Stimulated activated CD4-positive, alpha-beta T cell treated with anti-CD3 and anti-CD28 coated beads, Interleukin-4, amount 100 ng/mL, for 24 hours (primary cell): ENCODE measurements at places on chromosomes 2 and 18.

DNA sequence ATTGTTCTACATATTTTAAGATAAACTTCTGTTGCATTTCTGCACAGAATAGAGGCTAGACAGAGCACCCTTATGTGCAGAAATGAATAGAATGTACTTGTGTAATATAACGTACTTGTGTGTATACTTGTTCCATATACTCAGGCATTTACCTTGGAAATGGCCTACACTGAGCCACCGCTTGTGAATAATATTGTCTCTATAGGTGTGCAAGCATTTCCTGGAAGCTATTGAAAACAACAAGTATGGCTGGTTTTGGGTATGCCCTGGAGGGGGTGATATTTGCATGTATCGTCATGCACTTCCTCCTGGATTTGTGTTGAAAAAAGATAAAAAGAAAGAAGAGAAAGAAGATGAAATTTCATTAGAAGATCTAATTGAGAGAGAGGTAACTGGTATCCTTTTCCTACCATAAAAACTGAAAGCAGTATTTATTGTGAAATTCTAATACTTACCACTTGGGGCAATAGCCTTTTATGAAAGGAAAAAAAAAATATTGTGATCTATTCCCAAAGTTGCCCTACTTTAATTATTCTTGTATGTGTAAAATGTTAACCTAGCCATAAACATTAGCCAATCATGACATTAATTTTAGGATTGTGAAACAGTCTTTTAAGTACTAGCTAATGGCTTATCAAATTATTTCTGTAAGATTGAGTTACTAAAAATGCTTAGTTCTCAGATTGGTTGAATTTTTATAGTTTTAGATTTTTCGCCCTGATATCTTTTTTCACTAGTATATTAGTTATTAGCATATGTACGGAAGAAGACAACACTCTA, 18.0 kb downstream of the ZC3H15 start:
- no peak for DNase-seq

- DNase-seq, result no peak
Observed at GRCh38 chr2:8193146-8193545, 488.7 kb upstream of the ID2 start.

DNA sequence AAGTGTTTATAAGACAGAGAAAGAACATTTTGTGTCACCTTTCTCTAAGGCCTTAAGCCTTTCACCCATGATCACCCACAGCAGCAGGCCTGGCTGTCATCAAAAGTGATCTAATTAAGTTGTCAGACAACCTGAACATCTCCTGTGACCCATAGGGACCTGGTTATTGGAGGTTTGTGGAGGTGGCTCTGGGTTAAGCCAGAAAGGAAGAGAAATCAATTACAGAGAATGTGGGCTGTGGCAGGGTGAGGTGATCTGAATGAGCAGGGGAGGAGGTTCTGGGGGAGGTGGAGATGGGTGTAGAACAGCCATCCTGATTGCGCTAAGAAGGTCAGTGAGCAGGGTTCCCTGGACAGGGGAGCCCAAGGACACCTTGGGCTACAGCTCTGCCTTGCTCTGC, 170.8 kb downstream of the FSHR start:
- DNase-seq, result no peak

- DNase-seq, result no peak
Observed at GRCh38 chr2:60316381-60317033, 236.9 kb downstream of the BCL11A start.

DNA sequence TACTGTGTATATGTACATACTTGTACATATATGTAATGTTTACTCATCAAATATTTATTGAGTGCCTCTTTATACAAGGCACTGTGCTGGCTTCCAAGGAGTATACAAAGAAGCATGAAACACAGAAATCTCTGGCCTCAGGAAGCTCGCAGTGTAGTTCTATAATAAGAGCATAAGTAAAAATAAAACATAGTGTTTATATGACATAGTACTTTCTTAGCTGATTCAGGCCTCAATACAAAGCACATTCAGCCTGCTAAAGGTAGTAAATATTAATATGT, 13.9 kb downstream of the STAMBP start:
- DNase-seq, result no peak

- no peak for DNase-seq
Observed at GRCh38 chr2:54723996-54724559, 616 bp downstream of the EML6 start.

GRCh38 chr2:23380562-23381065, 4.4 kb upstream of the KLHL29 start:
- DNase-seq, result peak; percentile 51

- DNase-seq, result no peak
Observed at GRCh38 chr2:219350710-219351221, 18.2 kb upstream of the RESP18 start.

DNA sequence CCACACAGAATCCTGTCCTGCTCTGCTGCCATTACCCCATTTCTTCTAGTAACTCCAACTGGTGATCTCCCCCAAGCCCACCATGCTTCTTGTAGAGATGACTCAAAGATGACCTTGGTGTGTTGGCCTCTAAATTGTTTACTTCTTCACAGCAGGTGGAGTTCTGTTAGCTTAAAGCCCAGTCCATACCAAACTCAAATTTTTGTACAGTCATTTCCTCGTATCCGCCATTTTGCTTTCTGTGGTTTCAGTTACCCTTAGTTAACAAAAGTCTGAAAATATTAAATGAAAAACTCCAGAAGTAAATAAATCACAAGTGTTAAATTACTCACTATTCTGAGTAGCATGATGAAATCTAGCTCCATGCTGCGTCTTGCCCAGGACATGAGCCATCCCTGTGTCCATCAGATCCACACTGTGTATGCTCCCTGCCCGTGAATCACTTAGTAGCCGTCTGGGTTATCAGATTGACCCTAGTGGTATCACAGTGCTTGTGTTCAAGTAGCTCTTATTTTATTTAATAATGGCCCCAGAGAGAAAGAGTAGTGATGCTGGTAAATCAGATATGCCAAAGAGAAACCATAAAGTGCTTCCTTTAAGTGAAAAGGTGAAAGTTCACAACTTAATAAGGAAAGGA, 133.3 kb upstream of the NOL4 start:
- DNase-seq, result no peak

DNA sequence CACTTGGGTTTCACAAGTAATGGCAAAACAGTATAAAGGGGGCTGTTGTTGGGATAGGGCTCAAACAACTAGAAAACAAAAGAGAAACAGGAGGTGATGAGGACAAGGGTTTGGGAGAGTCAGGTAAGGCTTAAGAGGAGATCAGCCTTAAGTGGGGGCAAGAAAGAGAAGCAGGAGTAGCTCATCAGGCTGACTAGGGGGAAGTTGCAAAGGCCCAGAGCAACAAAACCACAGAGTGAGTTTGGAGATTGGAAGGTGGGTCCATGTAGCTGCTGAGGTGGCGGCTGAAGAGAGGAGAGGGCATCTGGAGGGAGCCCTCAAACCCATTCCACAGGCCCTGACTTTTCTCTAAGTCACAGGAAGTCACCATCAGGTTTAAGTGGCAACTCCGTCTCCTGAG, 126.0 kb downstream of the MREG start:
- no peak for DNase-seq

GRCh38 chr2:230224458-230224857, 1.1 kb upstream of the SP140 start:
- DNase-seq, result no peak

- no peak for DNase-seq
Observed at GRCh38 chr2:198351647-198352046, 547.3 kb downstream of the PLCL1 start.

- DNase-seq, result no peak
Observed at GRCh38 chr2:192011196-192011595, 164.3 kb upstream of the CAVIN2 start.

GRCh38 chr2:204730603-204731002, 185.3 kb downstream of the PARD3B start:
- no peak for DNase-seq

DNA sequence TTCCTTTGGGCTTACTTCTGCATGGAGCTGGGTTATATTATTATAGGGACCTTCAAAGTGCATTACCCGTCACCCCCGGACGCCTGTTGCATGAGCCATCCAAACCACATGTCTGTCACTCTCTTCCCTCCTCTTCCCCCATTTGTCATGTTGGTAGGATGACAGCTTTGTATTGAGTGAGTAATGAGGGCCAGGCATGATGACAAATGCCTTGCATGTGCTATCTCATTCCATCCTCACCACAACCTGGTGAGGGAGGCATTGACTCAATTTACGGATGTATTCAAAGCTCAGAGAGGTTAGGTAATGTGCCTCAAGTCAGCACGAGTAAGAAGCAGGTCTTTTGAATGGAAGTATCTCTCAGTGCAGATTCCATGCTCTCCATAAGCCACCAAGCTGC, 510.5 kb upstream of the TNP1 start:
- DNase-seq, result no peak

GRCh38 chr2:10331702-10332401, 29.1 kb downstream of the HPCAL1 start:
- peak; percentile 68 for DNase-seq

GRCh38 chr2:30208453-30208852, 22.9 kb upstream of the LBH start:
- peak; percentile 46 for DNase-seq

- DNase-seq, result no peak
Observed at GRCh38 chr2:156580501-156580900, 144.3 kb downstream of the GPD2 start.

DNA sequence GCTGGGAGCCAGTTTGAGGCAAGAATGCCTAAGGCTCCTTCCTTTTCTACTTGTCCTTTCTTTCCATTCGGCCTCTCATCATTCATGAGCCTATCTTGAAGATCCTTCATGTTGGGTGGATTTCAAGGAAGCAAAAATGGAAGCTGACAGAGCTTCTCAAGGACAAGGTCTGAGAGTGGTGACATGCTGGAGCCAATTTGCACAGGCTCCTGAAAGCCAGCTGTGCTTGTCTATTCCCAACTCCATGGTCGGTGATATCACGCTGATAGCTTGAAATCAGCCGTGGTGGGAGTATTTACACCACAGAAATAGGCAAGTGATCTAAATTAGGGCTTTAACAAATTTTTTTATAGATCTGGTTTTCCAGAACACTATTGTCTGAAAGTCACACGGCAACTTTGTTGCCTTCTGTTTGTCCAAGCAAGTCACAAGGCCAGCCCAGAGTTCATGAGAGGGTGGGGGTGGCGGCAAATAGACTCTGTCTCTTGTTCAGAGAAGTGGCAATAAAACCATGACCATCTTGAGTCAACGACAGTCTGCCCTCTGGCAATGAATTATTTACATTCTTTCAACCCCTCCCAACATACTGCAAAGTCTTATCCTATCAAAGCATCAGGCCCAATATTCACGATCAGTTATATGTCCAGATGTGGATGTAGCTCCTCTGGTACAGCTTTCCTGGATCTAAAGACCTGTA, 49.9 kb upstream of the SLC35F5 start:
- no peak for DNase-seq

- DNase-seq, result no peak
Observed at GRCh38 chr2:165401285-165401852, 68.1 kb upstream of the CSRNP3 start.

GRCh38 chr2:172710584-172711047, 25.0 kb upstream of the RAPGEF4 start:
- DNase-seq, result peak; percentile 48
